Stimulated activated CD4-positive, alpha-beta T cell treated with anti-CD3 and anti-CD28 coated beads, Interleukin-1b, Interleukin-23, amount 100 ng/mL, for 1 hour (primary cell): ENCODE measurements at places on chromosomes 13 and 19.

DNA sequence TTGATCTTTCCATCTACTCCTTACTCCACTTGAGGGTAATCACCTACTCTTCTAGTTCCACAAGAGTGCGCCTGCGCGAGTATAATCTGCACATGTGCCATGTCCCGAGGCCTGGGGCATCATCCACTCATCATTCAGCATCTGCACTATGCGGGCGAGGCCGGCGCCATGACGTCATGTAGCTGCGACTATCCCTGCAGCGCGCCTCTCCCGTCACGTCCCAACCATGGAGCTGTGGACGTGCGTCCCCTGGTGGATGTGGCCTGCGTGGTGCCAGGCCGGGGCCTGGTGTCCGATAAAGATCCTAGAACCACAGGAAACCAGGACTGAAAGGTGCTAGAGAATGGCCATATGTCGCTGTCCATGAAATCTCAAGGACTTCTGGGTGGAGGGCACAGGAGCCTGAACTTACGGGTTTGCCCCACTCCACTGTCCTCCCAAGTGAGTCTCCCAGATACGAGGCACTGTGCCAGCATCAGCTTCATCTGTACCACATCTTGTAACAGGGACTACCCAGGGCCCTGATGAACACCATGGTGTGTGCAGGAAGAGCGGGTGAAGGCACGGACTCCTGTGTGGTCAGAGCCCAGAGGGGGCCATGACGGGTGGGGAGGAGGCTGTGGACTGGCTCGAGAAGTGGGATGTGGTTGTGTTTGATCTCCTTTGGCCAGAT is 2.7 kb upstream of the KLK2 start:
- no peak for DNase-seq

DNA sequence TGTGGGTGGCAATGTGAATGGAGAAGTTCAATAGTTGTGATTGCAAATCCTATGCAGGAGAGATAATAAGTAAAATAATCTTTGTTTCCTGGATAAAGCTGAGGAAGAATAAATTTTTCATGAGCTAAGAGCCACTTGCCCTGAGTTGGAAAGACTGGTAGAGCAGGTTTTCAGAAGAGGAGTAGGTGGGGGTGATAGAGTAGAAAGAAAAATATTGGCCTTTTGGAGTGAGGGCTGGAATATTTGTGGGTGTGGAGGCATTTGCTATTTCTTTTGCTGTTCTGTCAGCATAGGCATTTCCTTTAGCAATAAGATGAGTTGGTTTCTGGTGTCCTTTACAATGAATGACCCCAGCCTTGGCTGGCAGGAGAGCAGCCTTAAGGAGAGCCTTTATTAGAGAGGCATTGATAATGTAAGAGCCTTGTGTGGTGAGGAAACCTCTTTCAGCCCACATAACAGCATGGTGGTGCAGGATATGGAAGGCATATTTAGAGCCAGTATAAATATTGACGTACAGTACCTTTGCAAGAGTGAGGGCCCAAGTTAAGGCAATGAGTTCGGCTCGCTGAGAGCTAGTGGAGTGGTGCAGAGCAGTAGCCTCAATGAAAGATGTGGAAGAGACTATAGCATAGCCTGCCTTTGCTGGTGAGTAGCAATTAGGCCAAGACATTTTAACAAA is 11.6 kb upstream of the ZNF431 start:
- DNase-seq, result no peak

- no peak for DNase-seq
Observed at GRCh38 chr13:111659219-111659775, 338.9 kb downstream of the TEX29 start.

DNA sequence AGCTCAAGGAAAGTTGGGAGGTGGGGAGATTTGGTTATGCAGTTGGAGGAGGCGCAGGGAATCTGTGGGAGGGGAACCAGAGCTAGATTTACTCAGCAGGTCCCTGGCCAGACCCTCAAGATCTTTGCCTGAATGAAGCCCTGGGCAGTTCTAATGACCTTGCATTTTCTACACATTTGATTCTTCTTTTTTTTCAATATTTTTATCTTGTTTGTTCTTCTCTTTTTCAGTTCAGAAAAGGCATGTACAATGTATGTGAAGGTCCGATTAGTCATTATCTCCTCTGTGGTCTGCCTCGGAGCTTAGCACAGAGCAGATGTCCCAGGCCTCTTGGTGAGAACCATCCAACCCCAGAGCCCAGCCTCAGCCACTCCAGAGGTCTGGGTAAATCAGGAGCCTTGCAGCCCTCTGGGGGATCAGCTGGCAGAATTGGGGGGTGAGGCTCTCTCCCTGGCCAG is 24.2 kb downstream of the SERP2 start:
- no peak for DNase-seq

GRCh38 chr19:38527466-38528136 is 90.2 kb downstream of the MAP4K1 start:
- no peak for DNase-seq

- DNase-seq, result no peak
Observed at GRCh38 chr13:114132419-114133121, at the start of gene RASA3. RASA3 (minus strand) TSS chr13:114132623; CDS start chr13:114132489, 134 bp downstream.

DNA sequence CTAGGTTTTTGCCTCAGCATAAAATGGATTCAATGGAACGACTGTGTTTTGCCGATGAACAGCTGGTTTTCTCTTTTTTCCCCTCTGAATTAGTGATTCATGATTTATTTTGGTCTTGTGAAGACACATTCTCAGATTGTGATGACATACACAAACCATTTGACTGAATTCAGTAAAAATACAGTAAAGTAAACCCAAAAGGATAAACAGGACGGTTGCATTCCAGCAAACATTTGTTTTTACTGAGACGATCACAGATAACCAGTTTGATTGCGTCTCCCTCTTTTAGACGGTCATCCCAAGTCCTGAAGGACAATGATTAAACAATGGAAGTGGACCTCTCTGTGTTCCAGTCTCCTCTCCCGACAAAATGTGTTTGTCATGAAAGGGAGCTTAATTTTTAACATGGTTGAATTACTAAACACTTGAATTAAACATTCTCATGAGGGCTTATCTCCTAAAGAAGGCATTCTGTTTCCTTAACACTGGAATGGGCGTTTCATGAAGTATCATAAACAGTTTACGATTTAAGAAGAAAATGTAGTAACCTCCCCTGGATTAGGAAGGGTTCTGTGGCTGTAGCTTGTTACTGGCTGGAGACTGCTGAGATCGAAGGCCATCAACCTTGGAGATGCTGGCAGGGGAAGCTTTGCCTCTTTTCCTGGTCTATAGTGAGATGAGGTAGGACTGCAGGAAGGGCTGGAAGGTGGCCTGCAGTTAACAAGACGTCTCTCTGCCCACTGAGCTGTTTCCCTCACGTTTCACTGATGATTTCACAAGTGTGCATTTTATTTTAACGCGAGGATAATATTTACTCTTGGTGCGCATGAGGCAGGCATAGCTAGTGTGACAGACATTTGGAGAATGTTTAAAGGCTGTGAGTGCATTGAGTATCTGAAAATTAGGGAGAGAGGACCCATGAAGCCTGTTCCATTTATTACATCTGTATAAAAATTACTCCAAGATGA is 457.9 kb downstream of the FGF9 start:
- no peak for DNase-seq

DNA sequence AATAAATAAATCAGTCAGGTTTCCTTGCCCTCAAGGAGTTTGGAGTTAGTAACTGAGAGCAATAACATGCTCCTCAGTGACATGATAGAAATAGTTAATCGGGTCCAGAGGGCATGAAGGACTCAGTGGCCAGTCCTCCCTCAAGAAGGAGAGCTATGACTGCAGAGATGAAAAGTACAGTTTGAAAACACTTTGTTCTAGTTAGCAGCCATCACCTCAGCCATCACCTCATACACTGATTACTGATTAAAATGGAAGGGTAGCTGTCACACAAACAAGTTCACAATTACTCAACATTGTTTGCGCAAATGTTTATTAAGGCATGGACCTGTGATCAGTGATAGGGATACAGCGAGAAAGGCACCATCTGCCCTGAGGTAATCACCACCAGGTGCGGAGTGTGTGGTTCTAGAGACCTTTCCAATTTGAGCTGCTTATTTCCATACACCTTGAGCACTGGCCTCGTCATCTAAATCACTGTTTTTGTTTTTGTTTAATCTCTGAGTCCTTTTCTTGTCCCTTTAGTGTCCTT is 85.3 kb upstream of the RAP2A start:
- DNase-seq, result no peak

DNA sequence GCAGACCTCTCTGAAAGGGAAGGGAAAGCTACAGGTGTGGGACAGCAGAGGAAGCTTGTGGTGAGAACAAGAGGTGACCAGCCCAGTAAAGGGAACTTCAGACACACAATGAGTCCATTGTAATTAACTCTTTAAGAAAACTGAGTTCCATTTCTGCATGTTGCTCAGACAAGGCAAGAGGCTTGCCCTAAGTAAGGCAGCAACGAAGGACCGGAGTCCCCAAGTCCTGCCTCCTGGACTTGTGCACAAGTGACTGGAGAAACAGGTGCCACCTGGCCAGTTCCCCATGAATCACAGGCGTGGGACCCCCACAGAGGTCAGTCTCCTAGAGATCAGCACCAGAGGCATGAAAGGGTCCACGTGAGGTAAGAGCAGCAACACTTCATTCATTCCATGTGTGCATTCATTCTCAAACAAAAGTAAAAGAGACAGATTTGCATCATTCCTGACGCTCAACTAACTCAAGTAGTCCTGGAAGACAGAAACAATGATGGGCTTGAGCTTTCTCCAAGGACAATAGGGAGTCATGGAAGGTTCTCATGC is 14.7 kb upstream of the SIGLEC6 start:
- DNase-seq, result no peak

DNA sequence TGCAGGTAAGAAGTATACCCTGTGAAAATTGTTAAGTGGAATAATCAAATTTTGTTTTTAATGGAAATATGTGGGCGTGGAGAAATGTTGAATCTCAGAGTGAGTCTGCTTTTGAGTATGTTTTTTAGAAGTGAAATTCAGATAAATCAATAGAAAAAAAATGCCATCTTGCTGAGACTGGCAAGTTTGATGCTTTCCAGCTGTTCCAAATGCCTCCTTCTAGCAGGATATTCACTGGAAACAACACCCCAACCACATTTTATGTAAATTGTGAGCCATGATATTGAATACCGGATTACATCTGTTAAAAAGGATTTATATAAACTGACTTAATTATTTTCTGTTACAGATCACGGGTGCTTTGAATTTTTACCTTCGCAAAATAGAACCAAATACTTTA is 115.4 kb downstream of the ITGBL1 start:
- DNase-seq, result no peak

- DNase-seq, result no peak
Observed at GRCh38 chr19:38076337-38076736, 147.7 kb downstream of the DPF1 start.

GRCh38 chr19:10228920-10229319 is 2.2 kb downstream of the S1PR2 start:
- DNase-seq, result no peak

GRCh38 chr19:45884682-45885555 is 1.0 kb downstream of the IRF2BP1 start:
- no peak for DNase-seq

DNA sequence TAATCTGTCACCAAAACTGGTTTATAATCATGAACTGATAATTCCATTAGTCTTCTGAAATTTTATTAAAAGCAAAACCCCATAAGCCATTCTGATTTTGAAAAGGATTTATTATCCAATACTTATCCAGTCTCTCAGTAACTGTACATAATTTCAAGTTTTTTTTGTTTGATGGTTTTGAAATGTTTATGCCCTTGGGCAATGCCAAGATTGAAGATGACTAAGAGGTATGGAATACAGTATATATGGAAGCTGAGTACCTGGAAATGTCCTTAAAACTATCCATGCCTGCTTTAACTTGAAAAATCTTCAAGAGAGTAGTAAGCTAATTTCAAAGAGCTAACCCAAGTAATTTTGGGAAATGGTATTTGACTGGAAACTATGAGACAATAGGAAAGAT is 1.8 kb upstream of the NEK5 start:
- no peak for DNase-seq
